NCI-H2081 (cell line): ENCODE measurements at places on chromosomes 16 and 17.
A peak's percentile ranks its signal among the peaks of the same experiment; 100 is the strongest.

- DNase-seq, result no peak
These were observed 31.8 kb downstream of the USP7 start for GRCh38 chr16:8931859-8932258.

GRCh38 chr16:88760424-88761142 is 24.4 kb downstream of the PIEZO1 start:
- no peak for DNase-seq

DNA sequence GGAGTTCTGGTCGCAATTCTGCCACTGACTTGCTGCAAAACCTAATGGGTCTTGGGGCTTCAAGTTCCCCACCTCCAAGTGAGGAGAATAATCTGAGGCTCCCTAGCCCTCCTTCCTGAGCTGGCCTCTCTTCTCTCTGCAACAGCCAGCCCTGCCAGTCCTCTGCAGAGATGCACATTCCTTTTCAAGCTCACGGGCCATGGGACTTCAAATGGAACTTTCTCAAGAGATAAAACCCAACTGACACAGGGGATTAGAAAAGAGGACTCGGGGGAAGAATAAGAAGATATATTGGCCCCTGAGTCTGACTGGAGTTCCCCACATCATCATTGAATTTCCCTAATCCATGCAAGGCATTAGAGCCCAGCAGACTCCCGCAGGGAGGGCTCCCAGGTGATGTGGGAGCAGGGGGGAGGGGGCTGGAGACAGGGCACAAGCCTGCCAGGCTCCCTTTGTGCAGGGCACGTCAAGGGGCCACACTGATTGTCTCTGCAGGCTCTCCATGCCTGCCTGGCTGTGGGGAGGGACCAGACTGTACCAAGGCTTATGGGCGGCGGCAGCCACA is 131.0 kb downstream of the CCDC144A start:
- DNase-seq, result no peak

DNA sequence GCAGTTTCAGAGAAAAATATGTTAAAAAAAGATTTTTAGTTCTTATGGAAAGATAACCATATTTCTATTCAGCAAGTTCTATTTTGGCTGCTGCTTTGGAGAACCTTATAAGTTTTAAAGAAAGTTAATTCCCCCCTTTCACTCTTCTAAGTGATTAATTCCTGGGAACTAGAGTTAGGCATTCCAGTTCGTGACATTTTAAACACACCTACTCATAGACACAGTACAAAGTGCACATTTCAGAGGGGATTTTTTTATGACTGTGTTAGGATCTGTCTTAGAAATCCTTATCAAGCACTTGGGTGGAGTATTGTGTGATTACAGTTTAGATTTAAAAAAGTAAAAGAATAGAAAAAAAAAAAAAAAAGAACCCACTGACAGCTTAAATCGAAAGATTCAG is 3.5 kb upstream of the CDH11 start:
- no peak for DNase-seq

DNA sequence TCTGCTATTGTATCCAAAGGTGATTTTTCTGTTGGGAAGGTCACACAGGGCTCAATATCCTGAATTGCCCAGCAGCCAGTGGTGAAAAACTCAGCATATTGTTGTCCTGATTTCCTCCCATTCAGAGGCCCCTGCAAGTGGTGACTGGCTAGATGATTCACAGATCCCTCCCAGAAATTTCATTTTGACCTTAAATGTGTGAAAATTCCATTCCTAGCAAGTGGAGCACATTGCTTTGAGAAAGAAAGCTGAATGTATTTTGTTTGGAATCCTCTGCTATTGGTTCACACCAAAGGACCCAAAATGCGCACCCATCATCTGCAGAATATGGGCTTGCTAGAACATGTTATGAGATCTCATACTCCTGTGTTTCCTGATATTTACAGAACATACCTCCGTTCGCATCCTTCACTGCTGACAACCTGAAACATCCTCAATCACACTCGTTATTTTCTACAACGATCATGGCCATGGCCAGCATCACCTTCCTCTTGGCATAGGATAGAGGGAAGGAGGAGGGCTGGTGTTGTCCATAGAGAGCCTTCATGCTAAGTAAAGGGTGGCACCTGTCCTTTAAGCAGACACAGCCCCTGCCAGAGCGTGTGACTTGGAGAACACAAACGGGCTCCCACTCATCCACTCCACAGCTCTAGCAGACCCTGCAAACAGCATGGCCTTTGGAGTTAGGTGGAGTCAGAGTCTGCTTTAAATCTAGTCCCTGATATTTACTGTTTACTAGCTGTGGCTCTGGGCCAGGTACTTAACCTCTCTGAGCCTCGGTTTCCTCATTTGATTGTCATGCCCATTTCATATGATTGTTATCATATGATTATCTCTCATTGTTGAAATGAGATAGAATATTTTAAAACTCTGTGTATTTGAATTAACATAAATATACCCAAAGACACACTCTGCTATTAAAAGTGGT is 30.4 kb upstream of the NFAT5 start:
- DNase-seq, result no peak

GRCh38 chr17:18141210-18141803 is 32.8 kb downstream of the MYO15A start:
- peak; percentile 29 for DNase-seq

- no peak for DNase-seq
These were observed 6.2 kb downstream of the EPN3 start for GRCh38 chr17:50538549-50539410.

DNA sequence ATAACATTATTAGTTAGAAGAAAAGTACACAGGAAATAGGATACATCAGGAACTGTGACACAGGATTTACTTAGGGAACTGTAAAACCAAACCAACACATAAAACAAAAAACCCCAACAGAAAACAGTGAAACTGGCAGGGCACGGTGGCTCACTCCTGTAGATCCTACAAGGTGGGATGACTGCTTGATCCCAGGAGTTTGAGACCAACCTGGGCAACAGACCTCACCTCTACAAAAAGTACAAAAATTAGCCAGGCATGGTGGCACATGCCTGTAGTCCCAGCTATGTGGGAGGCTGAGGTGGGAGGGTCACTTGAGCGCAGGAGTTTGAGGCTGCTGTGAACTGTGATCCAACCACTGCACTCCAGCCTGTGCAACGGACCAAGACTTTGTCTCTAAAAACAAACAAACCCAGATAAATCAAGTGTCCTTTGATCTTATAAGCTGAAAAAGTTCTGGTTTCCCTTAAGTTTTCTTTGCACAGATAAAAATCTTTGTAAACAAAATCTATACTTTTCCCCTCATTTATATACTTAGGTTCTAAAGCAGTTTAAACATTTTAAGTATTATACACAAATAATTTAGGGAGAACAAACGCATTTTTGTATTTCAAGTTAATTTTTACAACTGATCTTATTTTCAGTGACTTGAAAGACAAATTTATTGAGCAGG is 111.5 kb upstream of the TOB1 start:
- no peak for DNase-seq

DNA sequence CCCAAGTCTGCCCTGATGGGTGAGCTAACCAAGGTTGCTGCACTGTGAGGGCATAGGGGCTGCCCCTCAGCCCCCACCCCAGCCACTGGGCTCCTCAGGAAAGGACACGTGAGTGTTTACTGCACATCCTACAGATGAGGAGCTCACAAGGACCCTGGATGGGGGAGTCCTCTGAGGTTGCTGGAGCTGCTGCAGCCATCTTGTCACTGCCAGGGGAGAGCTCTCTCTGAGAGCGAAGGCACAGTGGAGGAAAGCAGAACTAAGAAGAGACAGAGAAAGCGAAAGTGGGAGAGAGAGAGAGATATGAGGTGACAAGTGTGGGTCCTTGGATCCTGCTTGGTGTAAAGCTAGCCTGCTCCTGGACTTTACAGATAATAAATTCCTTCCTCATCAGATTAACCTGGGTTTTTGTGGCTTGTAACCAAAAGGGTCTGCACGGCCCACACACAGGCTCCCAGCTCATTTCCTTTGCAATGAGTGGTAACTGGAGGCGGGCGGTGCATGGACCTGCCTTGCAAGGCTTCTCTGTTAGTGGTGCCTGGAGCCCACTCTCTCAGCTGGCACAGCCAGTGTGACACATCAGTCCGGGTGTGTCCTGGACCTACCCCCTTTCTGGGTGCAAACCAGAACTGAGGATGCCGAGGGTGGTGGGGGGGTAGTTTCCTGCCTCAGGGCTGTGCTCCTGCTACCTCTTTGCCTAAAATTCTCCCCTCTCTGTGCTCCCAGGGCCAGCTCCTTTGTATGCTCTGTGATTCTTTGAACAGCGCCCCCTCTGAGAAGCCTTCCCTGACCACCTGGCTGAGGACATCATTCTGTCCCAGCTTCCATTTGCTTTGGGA is 14.2 kb downstream of the SNX20 start:
- DNase-seq, result no peak

- no peak for DNase-seq
These were observed 73.4 kb downstream of the MYO1D start for GRCh38 chr17:32803544-32803943.

- DNase-seq, result no peak
These were observed 32.7 kb upstream of the ICAM2 start for GRCh38 chr17:64053101-64053500.

- DNase-seq, result no peak
These were observed 69.8 kb upstream of the DNAH17 start for GRCh38 chr17:78647032-78647431.

- no peak for DNase-seq
These were observed 221.9 kb upstream of the CACNG5 start for GRCh38 chr17:66612993-66613392.

DNA sequence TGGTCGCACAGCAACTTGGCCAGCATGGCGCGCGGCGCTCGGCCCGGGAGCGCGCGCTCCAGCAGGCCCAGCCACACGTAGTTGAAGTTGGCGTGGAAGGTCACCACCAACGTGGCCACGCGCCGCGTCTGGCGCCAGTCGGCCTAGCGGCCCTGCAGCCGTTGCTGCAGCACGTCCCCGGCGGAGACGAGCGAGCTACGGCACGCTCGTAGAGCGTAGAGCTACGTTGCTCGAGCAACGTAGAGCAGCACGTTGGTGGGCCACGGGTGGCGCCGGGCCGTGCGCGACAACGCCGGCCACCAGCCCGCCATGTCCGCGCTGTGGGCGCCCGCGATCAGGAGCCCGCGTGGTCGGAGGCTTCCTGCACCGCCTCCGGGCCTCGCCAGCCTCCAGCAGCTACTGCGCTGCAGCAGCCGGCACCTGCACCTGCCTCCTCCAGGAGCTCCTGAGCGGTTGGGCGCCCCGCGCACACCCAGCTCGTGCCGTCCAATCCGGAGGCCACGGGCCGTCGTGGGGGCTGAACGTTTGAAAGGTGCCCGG is 13.4 kb upstream of the SULT1A1 start:
- peak; percentile 87 for DNase-seq

DNA sequence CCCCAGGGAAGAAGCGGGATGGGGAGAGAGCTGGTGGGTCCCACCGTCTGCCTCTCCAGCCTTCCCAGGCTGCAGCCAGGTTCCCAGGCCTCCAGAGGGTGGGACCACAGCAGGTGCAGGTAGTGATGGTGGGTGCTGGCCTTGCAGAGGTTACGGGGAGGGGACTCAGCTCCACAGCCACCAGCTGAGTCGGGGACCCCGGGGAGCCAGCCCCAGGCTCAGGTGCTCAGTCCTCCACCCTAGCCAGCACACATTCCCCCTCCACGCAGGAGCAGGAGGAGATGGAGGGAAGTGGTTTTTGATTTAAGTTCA is 5.0 kb downstream of the TP53I13 start:
- DNase-seq, result no peak

GRCh38 chr16:4133897-4134372 is 17.7 kb upstream of the ADCY9 start:
- DNase-seq, result no peak

GRCh38 chr17:76131692-76132573 is 9.1 kb downstream of the FOXJ1 start:
- no peak for DNase-seq

GRCh38 chr17:17940441-17940911 is 31.7 kb downstream of the TOM1L2 start:
- peak; percentile 11 for DNase-seq

DNA sequence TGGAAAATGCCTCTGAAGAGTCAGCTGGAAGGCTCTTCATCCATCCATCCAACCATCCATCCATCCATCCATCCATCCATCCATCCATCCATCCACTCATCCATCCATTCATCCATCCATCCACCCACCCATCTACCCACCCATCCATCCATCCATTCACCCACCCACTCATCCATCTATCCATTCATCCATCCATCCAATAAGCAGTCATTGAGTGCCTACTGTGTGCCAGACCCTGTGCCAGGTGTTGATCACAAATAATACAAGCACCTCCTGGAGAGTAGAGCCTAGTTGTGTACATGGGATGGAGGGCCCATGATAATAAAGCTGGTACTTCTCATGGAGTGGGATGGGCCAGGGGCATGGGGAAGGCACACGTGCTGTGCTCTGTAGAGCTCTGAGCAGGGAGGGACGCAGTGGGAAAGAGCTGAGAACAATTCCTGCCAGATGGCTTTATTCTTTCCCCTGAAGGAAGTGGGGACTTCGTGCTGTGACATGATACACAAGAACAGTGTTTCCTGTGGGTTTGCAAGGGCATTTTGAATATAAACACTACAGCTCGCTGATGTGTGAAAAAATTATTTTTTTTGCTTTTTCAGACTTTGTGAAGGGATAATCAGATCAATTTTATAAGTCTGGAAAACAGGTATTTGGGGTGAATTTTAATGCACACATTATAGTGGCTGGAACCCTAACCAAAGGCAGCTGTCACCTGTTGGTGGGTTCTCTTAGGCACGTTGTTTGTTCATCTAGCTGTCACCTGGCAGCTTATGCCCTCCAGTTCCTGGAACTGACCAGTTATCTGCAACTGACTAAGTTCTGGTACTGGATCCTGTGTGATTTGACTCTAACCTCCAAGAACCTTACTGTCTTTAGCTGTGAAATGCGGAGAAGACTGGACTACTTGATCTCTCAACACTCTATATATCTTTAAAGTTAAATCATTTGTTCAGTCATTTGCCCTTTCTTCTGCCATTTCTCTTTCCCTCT is 61.3 kb downstream of the PRKCB start:
- DNase-seq, result peak; percentile 45
